Renal pelvis (tissue), 12 donors: ENCODE measurements at places on chromosomes 12 and 14. TPM values are rescaled to one million over a fixed set of nuclear protein-coding genes. Genes with fewer than 3 reads are reported as not detected.

The HECTD4 gene
- polyA plus RNA-seq: 39.4 TPM

The STK38L gene
- polyA plus RNA-seq: 37.5 TPM

The SLC10A1 gene
- polyA plus RNA-seq: 0.15 TPM

The GPHN gene
- polyA plus RNA-seq: 70.3 TPM

The CDK2 gene
- polyA plus RNA-seq: 60.6 TPM

DNA sequence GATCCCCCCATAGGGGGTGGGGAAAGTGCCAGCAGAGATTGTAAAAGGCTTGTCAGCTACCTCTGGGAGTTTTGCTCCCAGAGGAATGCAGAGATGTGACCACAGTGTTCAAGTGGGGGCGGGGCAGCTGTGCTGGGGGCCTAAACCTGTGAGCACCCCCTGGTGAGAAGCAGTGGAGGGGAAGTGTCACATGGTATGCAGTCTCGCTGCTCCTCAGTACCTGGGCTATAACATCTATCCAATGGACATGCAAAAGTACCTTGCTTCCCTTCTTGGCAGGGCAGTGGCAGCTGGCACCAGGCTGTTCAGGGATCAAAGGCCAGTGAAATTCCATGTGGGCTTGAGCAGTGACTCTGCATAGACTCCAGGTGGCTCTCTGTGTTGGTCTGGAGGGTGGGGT is 20.3 kb downstream of the OR4K2 start:
- no peak for DNase-seq

DNA sequence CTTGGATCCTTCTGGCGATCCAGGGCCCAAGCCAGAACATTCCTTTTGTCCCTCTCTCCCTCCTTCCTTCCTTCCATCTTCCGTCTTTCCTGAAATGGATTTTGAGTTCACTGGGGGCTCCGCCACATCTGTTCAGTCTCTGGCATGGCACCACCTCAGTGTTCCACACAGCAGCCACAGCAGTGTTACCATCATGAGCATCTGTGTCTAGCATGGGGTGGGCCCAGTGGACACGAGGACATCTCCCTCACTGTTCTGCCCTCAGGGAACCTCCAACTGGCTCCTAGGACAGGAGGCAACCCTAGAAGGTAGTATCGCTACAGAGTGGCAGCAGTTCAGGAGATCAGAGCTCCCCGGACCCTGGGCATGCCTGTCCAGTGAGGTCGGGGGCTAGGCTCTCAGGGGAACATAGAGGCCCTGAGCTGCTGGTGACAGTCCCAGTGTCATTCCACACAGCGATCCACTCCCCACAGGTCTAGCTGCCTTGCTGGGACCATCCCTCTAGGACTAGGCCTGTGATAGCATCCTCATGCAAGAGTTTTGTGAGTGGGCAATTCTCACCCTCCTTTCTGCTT is 59.0 kb downstream of the GALNT16 start:
- no peak for DNase-seq

GRCh38 chr14:58978343-58978742 is 210.1 kb upstream of the DAAM1 start:
- peak; percentile 58 for DNase-seq

DNA sequence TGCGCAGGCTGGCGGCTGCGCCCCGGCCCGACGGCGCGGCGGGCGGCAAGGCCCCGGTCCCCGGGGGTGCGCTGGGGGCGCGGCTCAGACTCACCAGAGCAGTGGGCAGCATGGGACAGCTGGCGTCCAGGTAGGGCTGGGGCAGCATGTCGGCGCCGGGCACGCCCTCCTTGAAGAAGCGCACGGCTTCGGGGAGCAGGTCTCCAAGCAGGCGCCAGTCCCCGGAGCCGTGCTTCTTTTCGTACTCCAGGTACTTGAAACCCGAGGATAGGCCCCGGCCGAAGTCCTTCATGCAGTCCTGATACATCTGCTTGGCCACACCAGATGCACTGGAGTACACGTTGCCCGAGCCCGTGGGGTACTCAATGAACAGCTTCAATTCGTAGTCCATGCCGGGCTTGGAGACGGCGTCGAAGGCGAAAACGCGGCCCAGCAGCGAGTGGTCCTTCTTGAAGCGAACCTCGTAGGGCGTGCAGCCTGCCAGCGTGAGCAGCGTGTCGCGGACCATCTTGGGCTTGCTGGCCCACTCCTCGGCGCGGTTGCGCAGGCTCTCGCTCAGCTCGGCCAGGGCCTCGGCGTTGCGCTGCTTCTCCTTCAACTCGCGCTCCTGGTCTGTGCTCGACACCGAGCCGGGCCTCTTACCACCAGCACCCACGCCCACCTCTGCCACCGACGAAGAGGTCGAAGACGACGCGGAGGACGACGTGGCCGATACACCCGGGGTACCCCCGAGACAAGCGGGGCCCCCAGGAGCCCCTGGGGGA is 2.2 kb downstream of the IRF2BPL start:
- no peak for DNase-seq

DNA sequence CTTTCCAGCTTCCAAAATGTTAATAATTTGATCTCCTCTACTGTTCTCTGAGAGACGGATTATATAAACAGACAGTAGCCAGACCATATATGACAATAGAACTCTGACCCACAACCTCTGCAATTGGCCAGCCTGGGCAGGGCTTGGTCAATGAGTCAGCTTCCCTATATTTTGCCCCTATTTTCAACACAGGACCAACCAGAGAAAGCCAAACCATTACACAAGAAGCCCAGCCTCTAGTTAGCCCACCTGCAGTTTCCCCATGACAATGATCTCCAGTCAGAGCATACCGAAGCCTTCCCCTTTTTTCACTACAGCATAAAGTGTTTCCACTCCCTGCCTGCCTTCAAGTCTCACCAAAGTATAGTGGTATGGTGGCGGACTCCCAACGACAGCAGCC is 7.6 kb upstream of the EXD2 start:
- no peak for DNase-seq

- DNase-seq: no peak
Measured at GRCh38 chr14:36221112-36221511, 44.6 kb upstream of the PTCSC3 start.

- no peak for DNase-seq
Measured at GRCh38 chr12:50246873-50247612, 36.3 kb downstream of the LIMA1 start.

DNA sequence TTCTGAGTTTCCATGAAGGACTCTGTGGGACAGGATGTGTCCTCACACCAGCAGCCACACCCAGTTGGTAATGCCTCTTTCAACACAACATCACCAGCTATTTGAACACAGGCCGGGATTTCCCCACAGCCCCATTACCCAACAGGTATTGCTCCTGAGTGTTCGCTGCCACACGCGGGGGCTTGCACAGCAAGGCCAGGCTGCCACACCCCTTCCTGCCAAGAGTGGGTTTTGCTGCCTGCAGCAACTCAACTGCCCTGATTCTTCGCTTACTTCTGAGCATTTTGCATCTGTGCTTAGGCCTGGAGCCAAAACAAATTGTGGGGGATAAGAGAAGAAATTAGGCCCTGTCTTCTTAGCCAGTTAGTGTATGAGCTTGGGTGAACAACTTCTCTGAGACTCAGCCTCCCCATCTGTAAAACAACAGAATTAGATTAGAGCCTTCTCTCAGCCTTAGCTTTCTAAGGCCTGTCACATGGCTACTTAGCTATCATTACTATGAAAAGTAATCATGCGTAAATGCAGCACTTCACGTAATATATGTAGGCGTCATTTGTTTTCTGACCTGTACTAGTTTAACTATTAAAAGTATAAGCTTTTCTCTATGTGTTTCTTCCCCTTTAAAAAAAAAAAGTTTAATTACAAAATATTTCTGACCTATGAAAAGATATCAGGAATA is 20.0 kb downstream of the CKAP4 start:
- no peak for DNase-seq

DNA sequence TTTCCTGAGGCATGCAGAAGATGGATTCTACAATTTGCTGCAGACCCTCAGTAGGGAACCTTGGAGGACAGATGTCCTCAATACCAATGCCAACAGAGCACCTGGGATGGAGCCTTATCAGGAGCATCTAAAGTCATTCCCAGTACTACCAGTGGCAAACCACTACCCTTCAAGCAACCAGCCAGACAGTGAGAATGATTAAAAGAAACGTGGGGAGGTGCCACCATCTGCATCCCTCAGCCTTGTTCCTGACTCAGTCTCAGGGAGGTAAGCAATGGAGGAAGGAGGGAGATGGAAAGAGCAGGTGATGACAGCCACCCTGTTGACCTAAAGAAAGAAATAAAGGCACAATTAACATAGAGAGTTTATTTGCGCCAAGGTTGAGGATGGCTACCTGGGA is 175.2 kb upstream of the GRIN2B start:
- DNase-seq: no peak

DNA sequence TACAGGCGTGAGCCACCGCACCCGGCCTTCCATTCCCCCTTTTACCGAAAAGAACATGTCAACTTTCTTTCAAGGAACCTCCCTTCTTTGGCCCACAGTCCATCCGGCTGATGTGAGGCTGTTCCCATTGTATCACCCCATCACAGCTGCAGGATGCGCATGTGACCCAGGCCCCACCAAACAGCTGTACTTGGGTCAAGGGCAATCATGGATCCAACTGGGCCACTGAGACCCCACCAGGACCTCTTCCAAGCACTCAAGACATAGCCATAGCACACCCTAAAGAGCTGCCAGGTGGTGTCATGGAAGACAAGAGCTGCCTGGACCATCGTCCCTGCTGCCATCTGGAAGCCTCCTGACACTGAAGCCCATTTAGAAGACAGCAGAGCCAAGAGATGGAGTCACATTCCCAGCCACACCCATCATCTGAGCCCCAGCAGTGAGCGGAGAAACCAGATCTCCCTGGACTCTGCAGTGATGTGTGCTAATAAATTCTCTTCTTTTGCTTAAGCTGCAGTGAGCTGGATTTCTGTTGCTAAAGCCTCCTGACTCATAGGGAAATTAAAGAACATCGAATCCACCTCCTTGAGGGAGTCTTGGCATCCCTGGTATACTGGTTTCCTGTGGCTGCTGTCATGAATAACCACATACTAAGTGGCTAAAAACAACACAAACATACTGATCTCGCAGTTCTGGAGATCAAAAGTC is 105.6 kb downstream of the KSR2 start:
- no peak for DNase-seq

DNA sequence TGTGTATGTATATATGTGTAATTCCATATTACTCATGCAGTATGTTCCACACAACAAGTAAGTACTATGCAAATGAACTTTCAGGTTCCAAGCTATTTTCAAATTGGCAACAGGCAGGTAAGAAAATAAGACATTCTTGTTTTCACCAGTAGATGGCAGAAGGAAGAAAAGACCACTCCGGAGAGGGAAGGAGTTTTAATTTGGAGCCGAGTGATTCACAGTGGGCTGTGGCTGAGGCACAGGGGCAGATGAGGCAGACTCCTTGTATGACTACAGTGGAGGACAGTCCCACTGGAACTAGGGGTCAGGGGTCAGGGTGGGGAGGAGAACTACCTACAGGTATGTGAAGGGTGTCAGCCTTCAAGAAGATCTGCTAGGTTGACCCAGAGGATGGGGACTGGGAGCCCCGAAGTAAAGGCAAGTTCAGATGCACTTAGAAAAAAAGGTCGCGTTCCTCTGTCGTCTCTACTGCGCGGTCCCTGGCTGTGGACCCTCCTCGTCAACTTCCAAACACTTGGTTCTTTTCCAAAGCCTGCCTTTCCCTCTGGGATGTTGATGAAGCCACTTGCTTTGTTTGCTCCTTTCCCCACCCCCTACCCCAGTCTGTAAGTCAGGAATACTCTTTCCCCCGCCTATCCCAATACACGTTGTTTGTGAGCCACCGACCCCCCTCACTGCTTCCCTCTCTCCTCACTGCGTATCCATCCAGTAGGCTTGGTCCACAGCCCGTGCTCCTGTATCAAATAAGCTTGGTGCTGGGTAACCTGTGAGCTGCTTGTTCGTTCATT is 24.1 kb downstream of the DDX47 start:
- DNase-seq: peak; percentile 46

DNA sequence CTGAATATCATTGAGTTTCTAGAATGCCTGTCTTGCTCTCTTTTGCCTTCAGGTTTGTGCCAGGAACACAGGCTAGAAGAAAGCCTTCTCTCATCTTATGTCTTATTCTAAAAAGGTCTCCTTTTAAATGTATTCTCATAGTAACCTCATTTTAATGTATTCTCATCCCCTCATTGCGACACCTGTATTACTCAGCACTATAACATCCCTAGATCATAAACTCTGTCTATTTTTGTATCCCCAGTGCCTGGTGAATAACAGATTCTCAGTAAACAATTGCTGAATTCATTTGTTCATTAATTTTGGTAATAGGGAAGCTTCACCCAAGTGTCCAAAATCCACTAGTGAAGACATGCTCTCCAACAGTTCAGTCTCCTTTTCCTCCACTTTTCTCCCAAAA is 8.8 kb upstream of the LRRK2 start:
- DNase-seq: no peak
